Liver (tissue), 10 donors: ENCODE measurements at places on chromosomes 2 and 18. TPM values are rescaled to one million over a fixed set of nuclear protein-coding genes. Genes with fewer than 3 reads are reported as not detected.

SNTG2 gene
- not detected for total RNA-seq

LHCGR gene
- not detected for total RNA-seq

OSR1 gene
- total RNA-seq: 0.17 TPM

LDAH gene
- total RNA-seq: 17.7 TPM

ICA1L gene
- total RNA-seq: 0.92 TPM

ABCB11 gene
- total RNA-seq: 43.5 TPM

BCL11A gene
- total RNA-seq: 0.50 TPM

XDH gene
- total RNA-seq: 7.3 TPM

SCN2A gene
- total RNA-seq: 0.33 TPM

PIK3C3 gene
- total RNA-seq: 25.8 TPM

ABCG8 gene
- total RNA-seq: 81.2 TPM

TP53I3 gene
- total RNA-seq: 19.5 TPM

CPO gene
- 0.25 TPM for total RNA-seq

OTX1 gene
- total RNA-seq: 0.59 TPM

IHH gene
- 2.4 TPM for total RNA-seq

RTKN gene
- total RNA-seq: 98.0 TPM

LYPD6 gene
- total RNA-seq: 0.42 TPM

CMPK2 gene
- total RNA-seq: 4.6 TPM

TMEM169 gene
- 1.9 TPM for total RNA-seq

- DNase-seq: no peak
These were observed 16.1 kb downstream of the PRPF40A start for GRCh38 chr2:152701198-152701597.

GRCh38 chr2:120587279-120587996 lies 148.2 kb upstream of the GLI2 start:
- no peak for DNase-seq

- no peak for DNase-seq
These were observed 45.1 kb downstream of the RPL31 start for GRCh38 chr2:101047075-101047766.

DNA sequence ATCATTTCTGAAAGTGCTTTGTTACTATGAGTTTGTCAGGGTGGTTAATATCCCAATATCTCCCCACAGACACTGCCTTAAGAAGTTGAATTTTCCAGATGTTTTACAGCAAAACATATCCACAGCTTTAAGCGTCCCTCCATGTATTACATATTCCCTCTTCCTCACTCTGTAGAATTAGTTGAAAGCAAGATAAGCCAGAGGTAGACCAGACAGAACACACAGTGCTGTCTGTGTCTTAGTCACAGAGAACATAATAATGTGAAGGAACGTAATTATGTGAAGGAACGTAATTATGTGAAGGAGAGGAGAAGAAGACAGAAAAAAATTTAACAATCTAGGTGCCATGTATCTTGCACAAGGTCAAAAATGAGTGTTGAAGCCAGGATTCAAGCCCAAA lies 81.9 kb upstream of the LRATD1 start:
- no peak for DNase-seq

GRCh38 chr2:203578759-203579643 lies 43.9 kb upstream of the RAPH1 start:
- DNase-seq: no peak

DNA sequence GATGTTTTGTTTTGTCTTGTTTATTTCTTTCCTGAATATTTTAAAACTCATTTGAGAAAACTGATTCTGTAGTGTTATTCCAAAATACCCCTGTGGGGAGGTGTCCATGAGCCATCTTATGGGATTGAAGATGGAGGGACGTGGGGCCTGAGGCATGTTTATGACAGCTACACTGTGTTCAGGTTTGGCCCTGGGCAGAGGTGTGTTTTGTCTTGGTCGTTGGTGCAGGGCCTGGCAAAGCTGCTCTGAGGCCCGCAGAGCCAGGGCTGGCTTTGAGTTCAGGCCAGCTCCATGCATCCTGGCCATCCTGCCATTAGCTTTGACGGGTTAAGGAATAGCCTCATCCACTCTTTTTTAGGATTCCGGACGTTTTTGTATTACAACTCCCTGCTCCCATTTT lies 68.9 kb downstream of the TMEM18 start:
- no peak for DNase-seq

DNA sequence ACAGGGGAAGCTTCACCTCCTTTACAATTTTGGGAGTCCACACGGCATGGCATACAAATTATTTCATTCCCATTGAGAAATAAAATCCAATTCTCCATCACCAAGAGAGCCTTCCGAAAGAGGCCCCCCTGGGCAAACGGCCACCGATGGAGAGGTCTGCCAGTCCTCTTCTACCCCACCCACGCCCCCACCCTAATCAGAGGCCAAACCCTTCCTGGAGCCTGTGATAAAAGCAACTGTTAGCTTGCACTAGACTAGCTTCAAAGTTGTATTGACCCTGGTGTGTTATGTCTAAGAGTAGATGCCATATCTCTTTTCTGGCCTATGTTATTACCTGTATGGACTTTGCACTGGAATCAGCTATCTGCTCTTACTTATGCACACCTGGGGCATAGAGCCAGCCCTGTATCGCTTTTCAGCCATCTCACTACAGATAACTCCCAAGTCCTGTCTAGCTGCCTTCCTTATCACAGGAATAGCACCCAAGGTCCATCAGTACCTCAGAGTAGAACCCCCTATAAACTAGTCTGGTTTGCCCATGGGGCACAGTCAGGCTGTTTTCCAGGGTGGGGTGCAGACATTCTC lies 58.3 kb downstream of the BCL11A start:
- DNase-seq: peak; percentile 66

- no peak for DNase-seq
These were observed 989.5 kb upstream of the CNTNAP5 start for GRCh38 chr2:123035541-123035940.

DNA sequence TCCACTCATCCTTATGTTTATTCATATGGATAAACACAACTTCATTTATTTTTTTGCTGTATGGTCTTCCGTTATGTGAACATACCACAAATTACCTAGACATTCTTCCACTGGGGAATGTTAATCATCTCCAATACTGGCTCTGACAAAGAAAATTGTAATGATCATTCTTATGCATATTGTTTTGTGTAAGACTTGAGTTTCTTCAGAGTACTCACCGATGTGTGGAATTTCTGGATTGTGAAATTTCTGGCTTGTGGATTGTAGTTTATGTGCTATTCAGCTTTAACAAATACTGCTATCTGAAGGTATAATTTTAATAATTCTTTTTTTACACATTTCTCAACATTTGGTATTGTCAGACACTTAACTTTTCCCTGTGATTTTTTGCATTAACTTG lies 212.2 kb upstream of the THUMPD2 start:
- no peak for DNase-seq

- DNase-seq: no peak
These were observed 90.2 kb downstream of the NCK2 start for GRCh38 chr2:105834931-105835330.

DNA sequence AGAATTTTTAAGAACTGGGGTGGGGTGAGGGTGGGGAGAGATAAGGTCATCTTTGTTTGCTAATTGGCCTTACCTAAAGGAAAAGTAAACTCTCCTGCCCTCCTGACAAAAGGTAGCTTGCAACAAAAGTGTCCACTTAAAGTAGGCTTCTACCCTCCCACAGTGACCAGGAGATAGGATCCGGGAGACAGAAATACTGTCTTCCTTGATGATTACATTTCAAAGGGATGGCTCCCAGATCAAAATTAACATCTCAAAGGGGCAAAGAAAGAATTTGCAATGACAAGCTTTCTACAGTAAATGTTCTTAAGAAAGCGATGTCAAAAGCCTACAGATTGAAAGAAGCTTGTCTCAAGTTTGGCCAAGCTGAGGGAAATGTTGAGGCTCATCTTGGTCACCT lies 775.3 kb downstream of the CPS1 start:
- DNase-seq: no peak

GRCh38 chr2:24635181-24635580 lies 144.1 kb downstream of the NCOA1 start:
- no peak for DNase-seq

GRCh38 chr2:233351423-233351822 lies 2.9 kb upstream of the DGKD start:
- DNase-seq: no peak

- no peak for DNase-seq
These were observed 4.0 kb upstream of the POLE4 start for GRCh38 chr2:74954500-74954874.

- no peak for DNase-seq
These were observed 132.1 kb downstream of the SH3RF3 start for GRCh38 chr2:109260886-109261700.

DNA sequence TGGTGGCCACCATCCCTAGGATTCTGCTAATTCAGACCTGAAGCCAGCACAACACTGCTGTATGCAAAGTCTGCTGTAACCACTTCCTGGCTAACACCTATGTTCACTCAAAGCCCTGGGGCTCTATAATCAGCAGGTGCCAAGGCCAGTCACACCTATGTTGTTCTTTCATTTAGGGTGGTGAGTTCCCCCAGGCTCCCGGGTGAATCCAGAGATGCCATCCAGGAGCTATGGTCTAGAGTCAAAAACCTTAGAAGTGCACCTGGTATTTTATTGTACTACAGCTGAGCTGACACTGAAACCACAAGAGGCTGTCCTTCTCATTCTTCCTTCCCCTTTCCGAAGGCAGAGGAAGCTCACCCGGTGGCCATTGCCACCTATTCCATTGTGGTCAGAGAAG lies 46.2 kb upstream of the CCDC141 start:
- DNase-seq: no peak

DNA sequence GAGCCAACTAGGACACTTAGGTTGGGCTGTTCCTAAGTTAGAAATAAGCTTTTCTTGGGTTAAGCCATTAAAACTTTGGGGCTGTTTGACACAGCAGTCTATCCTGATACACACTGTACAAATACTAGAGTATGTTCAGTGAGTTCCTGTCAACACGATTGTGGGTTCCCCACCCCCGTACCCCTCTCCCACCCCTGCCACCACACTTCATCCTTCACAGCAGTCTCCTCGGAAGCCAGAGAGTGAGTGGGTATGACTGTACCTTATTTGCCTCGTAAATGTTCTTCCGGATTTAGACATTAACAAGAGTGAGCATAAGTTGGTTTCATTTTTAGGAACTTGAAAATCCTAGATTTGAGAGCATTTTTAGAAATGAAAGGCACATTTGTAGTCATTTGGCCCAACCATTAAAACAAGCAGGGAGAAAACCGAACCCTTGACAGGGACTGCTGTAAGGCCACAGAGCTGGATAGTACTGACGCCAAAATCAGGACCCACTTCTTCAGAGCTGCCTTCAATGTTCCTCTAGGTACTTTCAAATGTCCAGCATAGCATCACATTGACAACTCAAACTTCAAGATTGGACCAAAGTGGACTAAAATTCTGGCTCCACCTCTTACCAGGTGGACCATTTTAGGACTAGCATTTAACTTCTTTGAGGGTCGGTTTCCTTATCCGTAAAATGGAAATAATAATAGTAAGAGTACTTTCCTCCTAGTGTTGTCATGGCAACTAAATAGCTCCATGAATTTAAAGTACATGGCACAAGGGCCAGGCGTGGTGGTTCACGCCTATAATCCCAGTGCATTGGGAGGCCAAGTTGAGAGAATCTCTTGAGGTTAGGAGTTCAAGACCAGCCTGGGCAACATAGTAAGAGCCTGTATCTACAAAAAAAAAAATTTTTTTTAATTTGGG lies 166.3 kb upstream of the SERTAD2 start:
- no peak for DNase-seq

- no peak for DNase-seq
These were observed 34.0 kb downstream of the LOXHD1 start for GRCh38 chr18:46622999-46623398.

- no peak for DNase-seq
These were observed 280.3 kb upstream of the ATP5MC3 start for GRCh38 chr2:175461839-175462238.

DNA sequence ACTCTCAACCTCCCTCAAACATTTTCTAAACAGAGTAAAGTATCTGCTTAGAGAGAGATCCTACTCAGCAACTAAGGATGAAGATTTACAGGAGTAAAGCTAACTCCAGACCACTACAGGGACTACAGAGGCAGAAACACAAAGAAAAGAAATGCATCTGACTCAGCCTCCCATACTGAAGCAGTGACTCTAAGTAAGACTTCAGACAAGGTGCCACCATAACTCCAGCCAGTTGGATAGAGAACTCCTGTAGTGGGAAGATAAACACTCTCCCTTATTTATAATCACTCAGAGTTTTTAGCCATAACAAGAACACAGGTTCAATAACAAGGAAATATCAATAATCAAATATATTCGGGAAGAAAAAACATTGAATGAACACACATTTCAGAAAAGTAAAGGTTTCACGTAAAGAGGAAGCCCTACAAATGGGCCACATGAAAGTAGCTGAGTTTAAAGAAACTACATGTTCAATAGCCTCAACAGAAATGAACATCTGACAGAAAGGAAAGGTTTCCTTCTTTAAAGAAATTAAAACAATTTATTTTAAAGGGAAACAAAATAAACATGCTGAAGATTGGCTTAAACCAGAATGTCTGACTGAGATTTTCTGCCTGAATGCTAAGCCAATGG lies 519.9 kb downstream of the KCNJ3 start:
- DNase-seq: no peak

DNA sequence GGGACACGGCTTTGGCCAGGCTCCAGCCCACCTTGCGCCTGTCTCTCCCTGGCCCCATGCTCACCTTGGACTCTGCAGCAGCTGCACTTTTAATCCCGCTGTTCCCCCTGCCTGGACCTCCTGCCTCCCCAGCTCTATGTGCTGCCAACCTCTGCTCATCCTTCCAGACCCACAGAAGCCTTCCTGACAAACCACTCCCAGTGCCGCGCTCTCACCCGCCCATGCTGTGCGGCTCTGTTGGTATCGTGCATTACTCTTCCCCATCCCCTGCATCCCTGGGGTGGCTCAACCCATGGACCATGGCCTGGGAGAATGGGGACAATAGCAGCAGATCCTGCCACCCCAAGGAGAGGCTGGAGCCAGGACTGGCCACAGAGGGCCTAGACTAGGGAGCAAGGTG lies 303.6 kb downstream of the CELF4 start:
- DNase-seq: no peak

- DNase-seq: peak; percentile 85
These were observed 17.4 kb upstream of the HAAO start for GRCh38 chr2:42809819-42810120.

- peak; percentile 25 for DNase-seq
These were observed 21.9 kb downstream of the CRACDL start for GRCh38 chr2:98913916-98914712.

- no peak for DNase-seq
These were observed 176.0 kb downstream of the DIS3L2 start for GRCh38 chr2:232137356-232138147.

DNA sequence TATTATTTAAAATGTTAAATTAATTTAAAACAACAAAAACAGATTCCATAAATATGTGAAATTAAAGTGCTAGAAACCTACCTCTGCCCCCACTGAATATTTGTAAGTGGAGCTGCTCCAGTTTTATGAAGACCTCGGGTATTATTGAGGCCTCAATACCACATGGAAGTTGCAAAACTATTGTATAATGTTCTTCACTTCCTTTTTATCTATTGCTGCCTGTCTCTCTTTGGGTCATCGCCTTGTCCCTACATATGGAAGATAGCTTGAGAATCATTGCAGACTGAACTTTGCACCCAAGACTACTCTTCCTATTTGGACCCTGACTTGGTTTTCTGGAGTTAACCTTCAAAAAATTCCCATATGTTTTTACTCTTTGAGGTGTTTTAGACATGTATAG lies 212.1 kb upstream of the NETO1 start:
- no peak for DNase-seq
